ENCODE measurements at places on chromosomes 3 and 15.
A peak's percentile ranks its signal among the peaks of the same experiment; 100 is the strongest.

GRCh38 chr15:66594836-66595235 lies 29.0 kb upstream of the LCTL start:
- no peak for DNase-seq

- no peak for DNase-seq
Measured at GRCh38 chr3:125200731-125201139, 11.8 kb downstream of the SLC12A8 start.

GRCh38 chr3:52056968-52057811 lies 819 bp upstream of the DUSP7 start:
- peak; percentile 98 for DNase-seq

- DNase-seq: no peak
Measured at GRCh38 chr3:113954091-113954685, 6.4 kb downstream of the ZDHHC23 start.

- DNase-seq: no peak
Measured at GRCh38 chr3:107970993-107971580, 119.7 kb downstream of the CD47 start.

GRCh38 chr3:141082064-141082463 lies 30.9 kb downstream of the SPSB4 start:
- DNase-seq: no peak

DNA sequence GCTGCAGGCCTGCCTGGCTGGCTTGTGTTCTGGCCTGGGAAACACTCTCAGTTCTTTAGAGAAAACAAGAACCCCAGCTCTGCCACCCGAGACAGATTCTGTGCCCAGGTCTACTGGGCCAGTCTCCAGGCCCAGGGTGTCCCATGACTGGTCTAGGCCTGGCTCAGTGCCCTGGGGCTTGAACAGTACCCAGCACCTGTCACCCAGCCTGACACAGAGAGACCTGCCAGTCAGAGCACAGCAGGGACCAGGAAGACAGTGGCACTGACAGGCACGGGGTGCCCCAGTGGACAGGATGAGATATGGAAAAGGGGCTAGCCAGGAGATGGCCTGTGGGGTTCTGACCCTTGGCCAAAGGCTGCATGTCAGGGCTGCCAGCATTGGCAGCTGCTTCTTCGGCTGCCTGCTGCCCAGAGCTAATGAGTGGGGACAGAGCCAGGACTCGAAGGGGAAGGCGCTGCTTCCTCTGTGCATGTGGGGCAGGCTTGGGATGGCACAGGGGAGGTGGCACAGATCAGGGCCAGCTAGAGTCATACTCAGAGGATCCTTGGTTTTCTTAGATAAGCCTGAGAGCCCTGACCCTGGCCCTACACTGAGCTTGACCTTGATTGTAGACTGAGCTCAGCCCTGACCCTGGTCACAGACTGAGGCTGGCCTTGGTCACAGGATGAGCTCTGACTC lies 15.1 kb downstream of the CCDC33 start:
- no peak for DNase-seq

All from stimulated activated CD8-positive, alpha-beta memory T cell treated with anti-CD3 and anti-CD28 coated beads, Interleukin-2, amount 100 ng/mL, for 1 hour (primary cell).